ENCODE measurements at places on chromosomes 2 and 18.

- DNase-seq = no peak
These were observed 81.2 kb downstream of the GBX2 start for GRCh38 chr2:236086971-236087465.

GRCh38 chr2:45889053-45889452, 237.6 kb downstream of the PRKCE start:
- DNase-seq = no peak

GRCh38 chr18:33837191-33837590, 259.2 kb downstream of the ASXL3 start:
- DNase-seq = no peak

DNA sequence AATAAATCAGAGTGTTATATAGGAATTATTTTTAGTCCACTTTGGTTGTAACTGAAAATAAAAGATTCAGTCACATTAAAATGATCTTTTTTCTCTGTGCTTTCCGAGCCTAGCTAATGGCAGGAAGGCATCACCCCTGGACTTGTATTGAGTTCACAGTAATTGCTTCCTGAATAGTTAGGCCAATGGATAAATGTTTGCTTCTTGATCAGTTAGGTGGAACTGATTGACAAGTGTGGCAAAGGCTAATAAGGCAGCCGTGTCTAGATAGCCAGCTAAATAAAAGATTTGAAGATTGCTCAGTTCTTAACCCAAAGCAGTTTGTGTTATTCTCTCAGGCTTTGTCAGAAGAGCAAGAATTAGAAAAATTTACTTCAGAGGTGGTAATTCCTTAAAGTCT, 20.8 kb downstream of the FAM171B start:
- DNase-seq = no peak

DNA sequence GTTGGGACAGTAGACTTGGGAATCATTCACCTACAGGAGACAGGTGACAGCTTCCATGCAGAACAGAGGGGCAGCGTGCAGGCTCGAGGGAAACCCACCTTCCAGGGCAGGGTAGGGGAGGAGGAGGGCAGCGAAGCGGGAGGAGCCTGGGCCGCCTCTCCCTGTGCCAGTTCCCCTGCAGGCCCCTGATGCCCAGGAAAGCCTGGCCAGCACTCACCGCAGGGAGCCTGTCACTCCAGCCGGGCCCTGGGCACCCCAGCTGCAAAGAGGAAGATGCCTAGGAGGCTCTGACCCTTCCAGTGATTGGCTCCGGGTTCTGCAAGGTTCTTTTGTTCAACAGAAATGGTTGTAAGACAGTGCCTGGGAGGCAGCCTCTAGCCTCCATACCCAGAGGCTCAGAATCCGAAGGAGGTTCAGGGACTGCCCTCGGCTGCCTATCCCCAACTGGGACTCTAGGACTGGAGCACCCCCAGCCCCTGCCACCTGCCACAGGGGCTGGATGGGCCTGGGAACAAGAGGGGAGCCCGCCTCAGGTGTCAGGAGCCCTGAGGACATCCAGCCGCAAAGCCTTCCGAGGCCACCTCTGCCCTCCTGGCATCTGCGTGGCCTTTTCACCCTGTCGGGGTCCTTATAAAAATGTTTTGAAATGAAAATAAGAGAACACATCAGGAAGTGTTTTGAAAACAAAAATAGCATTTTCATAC, 103.2 kb downstream of the PTGR3 start:
- no peak for DNase-seq

- no peak for DNase-seq
These were observed 565.5 kb downstream of the CCDC85A start for GRCh38 chr2:56749152-56749752.

GRCh38 chr18:65349635-65350034, 401.2 kb upstream of the CDH7 start:
- DNase-seq = no peak

GRCh38 chr2:84856787-84857186, 24.1 kb downstream of the TRABD2A start:
- DNase-seq = no peak

GRCh38 chr2:164474873-164475272, 146.4 kb downstream of the GRB14 start:
- no peak for DNase-seq

DNA sequence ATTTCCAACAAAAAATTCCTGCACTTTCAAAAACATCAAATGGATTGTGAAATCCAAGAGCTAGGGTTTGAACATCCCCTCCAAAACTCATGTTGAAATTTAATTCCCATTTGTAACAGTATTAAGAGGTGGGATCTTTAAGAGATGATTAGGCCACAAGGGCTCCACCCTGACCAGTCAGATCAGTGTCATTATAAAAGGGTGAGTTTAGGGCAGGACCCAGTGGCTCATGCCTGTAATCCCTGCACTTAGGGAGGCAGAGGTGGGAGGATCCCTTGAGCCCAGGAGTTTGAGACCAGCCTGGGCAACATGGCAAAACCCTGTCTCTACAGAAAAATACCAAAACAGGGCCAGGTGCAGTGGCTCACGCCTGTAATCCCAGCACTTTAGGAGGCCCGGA, 8.9 kb downstream of the GTF3C2 start:
- DNase-seq = no peak
